ENCODE measurements at places on chromosomes 5 and 9.

DNA sequence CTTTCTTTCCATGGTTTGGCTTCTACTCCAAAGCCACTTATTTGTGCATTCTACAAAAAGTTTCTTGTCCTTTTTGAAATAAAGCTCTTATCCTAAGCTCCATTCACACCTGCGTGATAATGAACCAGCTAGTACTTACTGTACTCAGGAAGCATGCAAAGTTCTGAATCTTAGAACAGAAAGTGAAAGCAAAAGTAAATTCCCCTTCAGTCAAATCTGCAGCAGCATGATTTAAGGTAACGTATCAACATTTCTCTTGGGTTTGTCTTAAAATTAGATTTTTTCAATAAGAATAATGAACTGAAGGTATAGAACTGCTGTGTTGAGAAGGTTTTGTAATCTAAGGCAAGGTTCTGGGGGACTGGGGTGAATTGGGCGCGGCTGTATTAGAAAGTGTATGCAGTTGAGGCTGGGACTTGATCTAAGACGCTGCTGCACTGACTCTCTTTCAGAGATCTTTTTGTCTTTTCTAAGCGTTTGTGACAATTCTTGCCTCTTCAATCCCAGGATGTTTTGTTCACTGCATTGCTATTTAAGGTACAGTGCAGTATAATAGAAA, at the start of gene ERAP2:
TSS of gene ERAP2 (plus strand) at position 209 of the 559 bp plus-strand sequence. CDS start 3,186 bp downstream, outside the sequence.
- peak; percentile 50 for DNase-seq

DNA sequence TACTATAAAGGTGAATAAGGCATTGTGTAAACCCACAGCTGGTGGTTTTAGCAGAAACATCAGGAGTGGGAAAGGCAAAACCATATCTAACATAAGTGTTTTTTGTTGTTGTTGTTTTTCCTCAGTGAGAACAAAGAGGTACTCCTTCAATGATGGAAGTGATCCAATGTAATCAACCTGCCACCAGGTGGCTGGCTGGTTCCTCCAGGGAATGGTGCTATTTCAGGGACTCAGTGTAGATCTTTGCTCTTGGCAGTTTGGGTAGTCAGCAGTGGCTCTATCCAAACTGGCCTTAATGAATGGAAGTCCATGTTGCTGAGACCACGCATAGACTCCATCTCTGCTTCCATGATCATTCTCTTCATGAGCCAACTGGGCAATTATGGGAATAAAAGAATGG, 10.8 kb downstream of the DMRTA1 start:
- no peak for DNase-seq

DNA sequence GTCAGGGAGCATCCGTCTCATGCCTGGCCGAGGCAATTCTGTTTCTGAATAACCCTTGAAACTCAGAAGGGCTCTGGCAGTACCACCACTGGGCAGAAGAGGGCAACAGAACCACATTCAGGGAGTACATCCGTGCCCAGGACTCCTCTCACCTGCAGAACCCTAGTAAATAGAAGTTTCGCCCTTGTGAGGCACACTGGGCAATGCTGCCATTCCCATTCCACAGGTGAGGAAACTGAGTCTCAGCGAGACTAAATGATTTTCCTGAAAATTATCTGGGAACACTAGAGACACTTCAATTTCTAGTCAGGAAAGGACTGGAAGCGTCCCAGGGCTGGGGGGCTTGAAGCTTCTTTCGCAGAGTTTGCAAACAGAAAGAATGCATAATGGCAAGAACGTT, 74.7 kb downstream of the FGF1 start:
- DNase-seq, result peak; percentile 51

DNA sequence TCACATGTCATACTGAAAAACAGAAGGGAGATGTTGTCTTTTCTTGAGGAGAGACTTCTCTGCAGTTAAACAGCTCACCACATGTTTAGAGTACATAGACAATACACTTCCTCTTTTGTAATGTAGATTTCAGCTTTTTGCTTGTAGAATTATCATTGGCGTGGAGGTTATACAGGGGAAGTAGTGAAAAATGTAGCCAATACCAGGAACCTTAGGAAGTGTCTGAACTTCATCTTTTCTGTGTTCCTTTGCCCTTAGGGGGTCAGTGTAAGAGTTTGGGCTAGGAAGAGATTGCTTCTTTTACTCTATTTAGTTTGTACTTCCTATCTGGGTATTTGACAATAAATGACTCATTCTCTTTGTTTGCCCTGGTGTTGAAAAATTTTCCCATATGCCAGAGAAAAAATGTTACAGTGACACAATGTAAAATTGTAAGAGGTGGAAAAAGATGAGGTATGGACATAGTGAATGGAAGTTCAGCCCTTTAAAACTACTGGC, 21.0 kb upstream of the CDKN2B start:
- DNase-seq, result no peak

GRCh38 chr5:149376711-149377447, 2.2 kb downstream of the IL17B start:
- no peak for DNase-seq

- no peak for DNase-seq
These were observed 800 bp upstream of the KCNN2 start for GRCh38 chr5:114360816-114361723.

DNA sequence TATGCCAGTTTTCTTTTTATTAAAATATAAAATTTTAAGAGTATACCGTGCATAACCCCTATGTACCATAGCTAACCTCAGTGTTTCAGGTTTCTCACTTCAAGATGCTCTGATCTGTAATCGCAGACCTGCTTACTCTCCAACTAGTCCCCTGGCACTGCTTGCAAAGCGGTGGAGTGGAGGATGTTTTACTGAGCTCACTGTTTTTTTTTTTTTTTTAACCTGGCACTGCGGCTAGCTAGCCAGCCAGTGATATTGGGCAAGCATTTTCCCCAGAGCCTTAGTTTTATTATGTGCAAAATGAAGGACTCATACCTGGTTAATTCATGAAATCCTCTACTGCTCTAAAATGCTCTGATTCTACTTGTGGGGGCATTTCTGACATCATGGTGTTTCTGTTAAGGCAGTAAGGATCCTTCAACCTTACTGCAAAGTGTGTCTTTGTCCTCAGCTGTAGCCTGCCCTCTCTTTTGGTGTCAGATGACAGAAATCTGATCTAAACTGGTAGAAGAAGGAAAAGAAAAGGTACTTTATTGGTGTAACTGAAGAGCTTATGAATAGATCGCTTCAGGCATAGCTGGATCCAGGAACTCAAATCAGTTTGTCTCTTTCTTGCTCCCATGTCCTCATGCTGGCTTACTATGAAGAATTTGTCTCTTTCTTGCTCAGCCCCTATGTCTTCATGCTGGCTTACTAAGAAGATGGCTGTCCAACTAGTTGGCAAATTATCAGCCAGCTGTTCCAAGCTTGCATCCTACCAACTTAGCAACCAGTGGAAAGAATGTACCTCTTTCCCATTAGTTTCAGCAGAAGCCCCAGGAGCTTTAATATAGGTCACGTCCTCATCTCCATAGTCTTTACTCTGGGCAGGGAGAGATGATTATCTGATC, 59.8 kb downstream of the DOCK2 start:
- DNase-seq, result no peak

DNA sequence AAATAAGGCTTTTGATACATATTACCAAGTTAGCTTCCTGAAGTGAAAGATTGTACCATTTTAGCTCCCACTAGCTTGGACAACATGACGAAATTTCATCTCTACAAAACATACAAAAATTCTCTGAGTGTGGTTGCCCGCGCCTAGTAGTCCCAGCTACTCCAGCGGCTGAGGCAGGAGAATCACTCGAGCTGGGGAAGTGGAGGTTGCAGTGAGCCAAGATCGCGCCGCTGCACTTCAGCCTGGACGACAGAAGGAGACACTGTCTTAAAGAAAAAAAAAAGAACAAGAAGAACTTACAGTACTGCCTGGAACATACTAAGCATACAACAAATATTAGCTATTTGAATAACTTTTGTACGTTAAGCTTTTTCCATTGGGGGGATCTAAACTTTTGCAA, 29.7 kb upstream of the NRG2 start:
- DNase-seq, result no peak

- DNase-seq, result no peak
These were observed 5.2 kb downstream of the TCF7 start for GRCh38 chr5:134119720-134120119.

- no peak for DNase-seq
These were observed 16.4 kb downstream of the GNAQ start for GRCh38 chr9:78015241-78015640.

- no peak for DNase-seq
These were observed 250.5 kb downstream of the KIAA0825 start for GRCh38 chr5:94367900-94368299.
